Kidney glomerular epithelial cell (primary cell): ENCODE measurements at places on chromosomes 1 and 21.
A peak's percentile ranks its signal among the peaks of the same experiment; 100 is the strongest.

- DNase-seq, result no peak
Measured at GRCh38 chr1:66286307-66286706, 247.6 kb upstream of the SGIP1 start.

DNA sequence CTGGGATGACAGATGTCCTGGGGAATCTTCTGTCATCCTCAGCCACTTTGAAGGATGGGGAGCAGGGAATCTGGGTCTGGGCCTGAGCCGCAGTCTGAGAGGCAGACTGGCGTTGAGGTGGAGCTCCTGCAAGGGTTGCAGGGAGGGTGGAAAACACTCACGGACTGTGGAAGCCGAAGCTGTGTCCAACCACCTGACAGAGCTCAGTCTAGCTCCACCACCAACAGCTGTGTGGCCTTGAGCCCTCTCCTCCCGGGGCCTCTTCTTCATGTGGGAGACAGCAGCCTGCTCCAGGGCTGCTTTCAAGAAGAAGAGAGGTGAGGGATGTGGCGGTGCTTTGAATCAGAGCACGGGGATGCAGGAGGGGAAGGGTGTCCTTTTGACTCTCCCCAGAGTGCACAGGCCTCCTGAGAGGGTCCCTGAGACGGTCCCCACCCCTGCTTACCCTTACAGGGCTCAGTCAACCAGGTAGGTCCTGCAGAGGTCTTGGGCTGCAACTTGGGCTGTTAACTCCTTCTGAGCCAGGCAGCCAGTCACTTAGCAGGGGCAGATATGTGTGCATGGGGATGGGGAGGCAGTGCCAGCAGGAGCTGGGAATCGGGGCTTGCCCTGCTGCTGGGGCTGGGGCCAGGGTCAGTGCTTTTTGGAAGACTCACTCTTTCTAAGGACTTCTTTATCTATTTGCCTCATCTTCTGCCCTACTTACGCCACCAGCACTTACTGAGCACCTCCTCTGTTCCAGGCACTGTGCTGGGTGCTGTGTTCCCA lies 216.3 kb downstream of the PTPRU start:
- no peak for DNase-seq

DNA sequence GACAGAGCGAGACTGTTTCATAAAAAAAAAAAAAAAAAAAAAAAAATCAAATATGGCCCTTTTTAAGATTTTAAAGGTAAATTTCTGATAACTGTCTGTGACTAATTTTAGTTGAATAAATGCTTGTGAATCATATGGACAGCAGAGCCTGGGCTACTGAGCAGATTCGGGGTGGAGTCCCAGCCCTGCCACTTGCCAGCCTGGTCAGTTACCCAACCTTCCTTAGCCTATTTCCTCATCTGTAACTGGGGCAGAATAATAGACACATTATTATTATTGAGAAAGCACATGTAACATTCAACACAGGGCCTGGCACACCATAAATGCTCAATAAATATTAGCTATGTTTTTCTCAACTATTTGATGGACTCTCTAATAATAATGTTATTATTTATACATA lies 11.2 kb upstream of the H3-3A start:
- DNase-seq, result no peak

DNA sequence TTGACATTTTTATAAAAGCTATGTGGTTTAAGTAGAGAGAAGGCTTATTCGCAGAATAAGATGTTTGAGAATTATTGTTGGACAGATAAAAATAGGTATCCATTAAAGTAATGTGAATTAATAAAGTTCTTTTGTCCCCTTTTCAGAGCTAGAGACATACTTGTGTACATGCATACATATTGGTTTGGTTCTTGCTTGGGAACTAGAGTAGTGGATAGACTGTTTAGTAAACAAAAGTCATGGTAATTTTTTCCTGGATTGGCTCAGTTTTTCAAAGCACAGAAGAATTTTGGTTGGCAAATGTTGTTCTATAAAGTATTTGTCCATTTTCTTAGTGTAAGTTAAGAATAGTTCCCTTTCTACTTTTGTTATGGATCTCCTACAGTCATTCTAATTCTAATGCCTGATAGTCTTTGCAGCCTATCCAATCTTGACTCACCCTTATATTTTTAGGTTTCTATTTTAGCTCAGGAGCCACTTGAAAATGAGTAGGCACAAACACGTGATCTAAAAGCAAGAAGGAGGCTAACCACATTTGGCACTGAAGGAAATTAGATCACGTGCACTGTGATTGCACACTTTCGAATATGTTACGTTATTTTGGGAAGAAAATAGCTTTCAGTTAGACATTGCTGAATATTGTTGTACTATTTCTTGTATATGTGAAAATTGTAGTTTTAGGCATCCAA lies 47.0 kb downstream of the RABGAP1L start:
- DNase-seq, result no peak

DNA sequence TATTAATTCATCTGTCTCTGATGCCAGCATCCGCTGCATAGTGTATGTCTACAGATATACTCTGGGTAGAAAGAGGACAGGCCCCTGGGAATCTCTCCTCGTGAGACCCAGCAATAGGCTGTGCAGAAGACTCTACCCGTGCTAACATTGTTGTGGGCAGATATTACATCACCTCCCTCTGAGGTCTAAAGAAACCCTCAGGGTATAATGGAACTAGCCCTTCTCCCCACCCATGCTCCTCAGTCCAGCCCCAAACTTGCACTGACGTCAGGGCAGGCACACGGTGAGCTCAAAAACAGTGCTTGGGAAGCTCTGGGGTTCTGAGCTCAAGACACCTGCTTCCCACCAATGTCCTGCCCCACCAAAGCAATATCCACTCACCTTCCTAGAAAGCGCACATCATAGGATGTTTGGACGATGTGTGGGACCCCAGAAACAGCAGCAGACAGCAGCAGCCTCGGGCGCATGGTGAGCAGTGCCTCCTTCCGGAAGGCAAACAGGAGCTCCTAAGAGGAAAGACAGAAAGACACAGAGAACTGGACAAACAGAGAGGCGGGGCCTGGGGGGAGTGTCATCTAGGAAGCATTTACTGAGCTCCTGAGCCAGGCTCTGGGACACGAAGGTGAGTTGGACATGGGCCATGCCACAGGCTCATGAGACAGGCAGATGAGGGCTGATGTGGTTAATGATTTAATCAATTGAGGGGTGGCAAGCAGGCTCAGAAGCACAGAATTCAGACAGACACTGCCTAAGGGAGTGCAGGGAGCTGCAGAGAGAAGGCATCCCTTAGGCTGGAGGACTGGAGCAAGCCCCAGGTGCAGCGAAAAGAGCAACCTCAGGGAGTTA lies 4.8 kb downstream of the OVGP1 start:
- DNase-seq, result peak; percentile 52

- no peak for DNase-seq
Measured at GRCh38 chr1:36346741-36347370, 23.4 kb upstream of the EVA1B start.

GRCh38 chr1:49651136-49651535 lies 372.6 kb downstream of the AGBL4 start:
- DNase-seq, result no peak

- DNase-seq, result no peak
Measured at GRCh38 chr1:34896612-34897011, 32.8 kb downstream of the DLGAP3 start.

- DNase-seq, result no peak
Measured at GRCh38 chr21:34675871-34676270, 7.1 kb downstream of the CLIC6 start.
